ENCODE measurements at places on chromosomes 11 and 22.
A peak's percentile ranks its signal among the peaks of the same experiment; 100 is the strongest.

DNA sequence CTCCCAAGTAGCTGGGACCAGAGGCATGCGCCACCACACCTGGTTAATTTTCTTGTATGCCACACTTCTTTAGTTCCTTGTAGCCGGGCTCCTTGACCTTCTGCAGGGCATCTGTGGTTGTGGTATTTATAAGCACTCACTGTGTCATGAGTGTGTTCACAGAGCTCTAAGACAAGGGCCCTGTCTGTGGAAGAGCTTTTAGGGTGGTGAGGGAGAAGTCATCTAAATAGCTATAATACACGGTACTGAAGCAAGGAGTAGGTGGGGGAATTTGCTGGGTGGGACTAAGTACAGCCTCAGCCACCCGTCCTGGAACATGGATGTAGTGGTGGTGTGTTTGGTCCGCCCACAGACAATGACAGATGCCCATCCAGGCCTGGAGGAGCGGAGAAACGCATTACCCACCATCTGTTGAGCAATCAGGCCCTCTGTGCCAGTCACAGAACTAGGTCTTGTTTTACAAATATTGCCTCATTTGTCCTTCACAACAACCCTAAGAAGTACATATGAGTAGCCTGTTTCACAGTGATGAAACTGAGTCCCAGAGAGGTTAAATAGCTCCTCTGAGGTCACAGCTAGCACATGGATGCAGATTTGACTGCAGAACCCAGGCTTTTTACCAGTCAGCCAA lies 10.1 kb downstream of the ACO2 start:
- DNase-seq = no peak

GRCh38 chr11:2572491-2573239 lies 127.1 kb downstream of the KCNQ1OT1 start:
- no peak for DNase-seq

DNA sequence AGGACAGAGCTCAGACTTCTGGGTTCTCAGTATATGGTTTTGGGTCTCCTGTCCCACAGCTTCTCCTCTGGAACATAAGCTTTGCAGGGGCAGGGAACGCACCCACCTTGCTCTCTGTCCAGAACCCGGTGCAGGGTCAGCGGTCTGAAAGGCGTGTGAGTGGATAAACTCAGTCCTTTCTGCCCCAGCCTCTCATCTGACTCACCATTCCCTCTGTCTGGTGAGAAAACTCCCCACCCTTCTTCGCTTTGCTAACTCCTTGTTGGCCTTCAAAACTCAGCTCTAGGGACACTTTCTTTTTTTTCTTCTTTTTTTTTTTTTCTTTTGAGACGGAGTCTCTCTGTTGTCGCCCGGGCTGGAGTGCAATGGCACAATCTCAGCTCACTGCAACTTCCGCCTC lies 68.9 kb upstream of the NUP50 start:
- no peak for DNase-seq

DNA sequence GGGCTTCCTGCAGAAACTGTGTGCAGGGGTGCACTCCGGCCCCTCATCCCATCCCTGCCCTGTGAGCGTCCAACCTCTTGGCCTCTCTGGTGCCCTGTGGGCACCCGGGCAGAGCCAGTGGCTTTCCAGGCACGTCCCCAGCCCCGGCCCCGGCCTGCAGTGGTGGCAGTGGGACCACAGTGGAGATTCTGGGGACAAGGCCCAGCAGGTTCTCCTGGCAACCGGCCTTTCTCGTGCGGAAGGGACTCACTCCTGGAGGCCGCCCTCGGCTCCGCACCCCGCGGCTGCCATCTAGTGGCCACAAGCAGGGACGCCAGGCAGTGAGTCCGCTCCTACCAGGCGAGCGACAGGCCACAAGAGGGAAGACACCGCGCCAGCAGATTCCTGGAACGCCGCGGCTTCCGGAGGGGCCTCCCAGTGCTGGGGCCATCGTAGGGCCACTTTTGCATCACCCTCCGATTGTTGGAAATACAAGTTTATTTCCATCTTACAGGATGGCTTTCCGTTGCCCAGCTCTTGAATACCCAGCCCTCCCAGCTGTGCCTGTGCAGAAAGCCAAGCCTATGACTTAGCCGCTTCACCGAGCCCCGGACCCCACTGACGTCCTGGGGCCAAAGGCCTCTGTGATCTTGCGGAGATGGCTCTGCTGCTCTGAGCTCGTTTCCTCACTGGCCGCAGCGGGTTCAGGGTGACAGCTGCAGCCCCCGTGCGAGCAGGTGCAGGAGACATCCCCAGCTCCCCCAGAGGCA lies 357.3 kb downstream of the CTTN start:
- DNase-seq = peak; percentile 65

DNA sequence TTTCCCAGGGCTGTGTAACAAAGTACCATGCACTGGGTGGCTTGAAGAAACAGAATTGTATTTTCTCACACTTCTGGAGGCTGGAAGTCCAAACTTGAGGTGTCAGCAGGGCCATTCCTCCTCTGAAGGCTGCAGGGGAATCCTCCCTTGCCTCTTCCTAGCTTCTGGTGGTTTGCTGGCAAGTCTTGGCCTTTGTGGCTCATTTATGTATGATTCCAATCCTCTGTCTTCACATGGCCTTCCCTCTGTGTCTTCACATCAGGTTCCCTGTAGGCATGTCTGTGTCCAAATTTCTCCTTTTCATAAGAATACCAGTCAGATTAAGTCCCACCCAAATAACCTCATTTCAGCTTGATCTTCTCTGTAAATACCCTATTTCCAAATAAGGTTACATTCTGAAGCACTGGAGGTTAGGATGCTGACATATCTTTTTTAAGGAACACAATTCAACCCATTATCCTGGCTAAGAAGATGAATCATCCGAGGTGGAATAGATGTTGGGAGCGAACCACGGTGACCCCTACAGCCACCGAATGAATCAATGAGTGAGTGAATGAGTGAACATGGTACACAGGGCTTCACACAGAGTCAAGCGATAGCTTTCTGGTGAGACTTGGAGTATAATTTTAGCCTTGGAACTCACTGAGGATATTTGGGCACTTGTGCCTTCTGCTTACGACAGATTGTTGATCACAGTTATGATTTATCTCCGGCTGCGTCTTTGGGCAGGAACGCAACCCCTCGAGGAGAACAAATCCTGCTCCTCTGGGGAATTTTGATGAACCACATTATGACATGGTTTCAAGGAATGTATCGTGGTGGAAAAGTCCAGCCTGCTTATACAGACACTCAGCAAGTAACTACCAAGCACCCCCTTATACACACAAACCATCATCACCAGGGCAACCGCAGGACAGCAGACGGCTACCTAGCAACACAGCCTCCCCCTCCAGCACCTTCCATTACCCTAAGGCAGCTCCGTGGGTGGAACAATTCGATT lies 34.3 kb upstream of the MICAL2 start:
- DNase-seq = no peak

DNA sequence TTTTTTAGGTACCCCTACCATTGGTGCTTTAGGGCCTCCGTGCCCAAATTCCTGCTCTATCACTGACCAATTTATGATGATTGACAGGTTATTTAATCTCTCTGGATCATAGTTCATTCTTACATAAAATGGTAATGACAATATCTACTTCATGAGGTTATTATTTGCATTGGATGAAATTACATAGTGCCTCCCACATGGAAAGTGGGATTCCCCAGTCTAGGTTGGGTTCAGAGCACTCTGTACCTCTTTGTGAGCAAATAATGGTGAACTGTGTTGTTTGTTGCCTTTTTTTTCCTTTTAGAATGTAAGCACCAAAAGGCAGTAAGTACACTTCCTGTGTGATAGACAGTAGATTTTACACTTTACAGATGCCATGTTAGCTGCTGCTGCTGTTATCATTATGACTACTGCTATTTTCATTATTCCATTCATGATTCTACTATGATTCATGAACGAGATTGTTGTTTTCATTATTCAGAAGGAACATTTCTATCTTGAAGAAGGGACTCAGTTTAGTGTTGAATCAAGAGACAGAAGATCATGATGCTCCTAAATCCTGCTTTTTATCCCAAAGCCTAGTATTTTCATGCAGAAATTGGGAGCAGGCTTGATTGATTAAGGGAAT lies 100.8 kb downstream of the ALX4 start:
- DNase-seq = no peak

DNA sequence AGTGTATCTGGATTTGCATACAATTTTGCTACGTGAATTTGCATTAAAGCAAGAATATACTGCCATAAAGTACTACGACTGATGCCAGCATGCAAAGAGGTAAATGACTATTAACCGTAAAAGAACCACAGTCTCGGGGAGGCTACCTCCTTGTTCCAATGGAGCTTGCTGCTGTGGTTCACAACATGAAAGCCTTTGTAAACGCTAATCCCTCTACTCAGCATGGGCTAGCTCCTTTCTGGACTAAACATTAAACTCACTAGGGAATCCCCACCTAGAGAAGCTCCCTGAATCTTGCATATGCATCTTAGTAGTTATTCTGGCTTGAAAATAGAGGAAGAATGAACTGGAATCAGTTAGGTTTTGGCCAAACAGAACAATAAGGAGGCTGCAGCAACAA lies 60.5 kb upstream of the ARHGAP32 start:
- DNase-seq = no peak

DNA sequence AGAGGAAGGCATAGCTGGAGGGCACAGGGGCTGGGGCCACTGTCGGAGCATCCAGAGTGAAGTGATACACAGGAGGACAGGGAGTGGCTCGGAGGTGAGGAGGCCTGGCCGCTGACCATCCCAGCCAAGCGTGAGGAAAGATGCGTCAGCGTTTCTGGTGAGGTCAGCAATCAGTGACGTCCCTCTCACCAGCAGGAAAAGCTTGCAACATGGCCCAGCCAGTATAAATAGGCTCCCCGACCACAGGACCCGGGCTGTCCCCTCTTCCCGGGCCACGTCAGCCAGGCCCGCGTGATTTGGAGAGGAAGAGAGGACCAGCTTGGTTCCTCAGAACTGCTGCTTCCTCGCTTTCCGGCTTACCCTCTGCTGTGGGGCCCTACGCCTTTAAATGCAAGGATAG lies 4.2 kb upstream of the OSM start:
- DNase-seq = no peak

DNA sequence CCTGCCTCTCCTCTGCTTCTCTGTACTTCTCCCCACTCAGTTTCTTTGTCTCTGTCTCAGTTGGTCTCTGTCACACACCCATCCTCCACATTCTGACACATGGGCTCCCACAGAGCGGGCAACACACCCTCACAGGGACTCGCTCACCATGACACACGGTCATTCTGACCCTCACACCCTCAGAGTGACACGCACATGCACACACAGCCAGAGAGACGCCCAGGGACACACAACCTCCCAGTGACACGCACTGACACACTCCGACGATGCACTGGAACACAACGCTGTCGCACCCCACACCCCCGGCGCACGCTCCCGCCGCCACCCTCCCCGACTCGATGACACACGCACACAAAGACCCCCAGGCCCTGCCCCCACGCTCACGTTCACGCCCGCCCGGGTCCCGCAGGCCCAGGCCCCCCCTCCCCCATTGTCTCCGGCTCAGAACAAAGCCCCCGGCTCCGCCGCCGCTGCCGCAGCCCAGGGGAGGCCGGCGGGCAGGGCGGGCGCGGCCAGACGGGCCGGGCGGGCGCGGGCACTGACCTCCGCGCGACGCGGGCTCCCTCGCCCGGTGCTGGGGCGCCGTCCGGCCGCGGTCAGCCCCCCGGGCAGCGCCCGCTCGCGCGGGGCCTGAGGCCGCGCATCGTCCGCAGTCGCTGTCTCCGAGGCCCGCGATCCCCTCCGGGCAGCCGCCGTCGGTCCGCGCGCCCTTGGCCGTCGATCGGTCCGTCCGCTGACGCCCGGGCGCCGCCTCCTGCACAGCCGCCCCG lies 404 bp downstream of the DCHS1 start:
- DNase-seq = no peak

- DNase-seq = no peak
These were observed 2120.0 kb upstream of the RAG2 start for GRCh38 chr11:38718049-38718448.

DNA sequence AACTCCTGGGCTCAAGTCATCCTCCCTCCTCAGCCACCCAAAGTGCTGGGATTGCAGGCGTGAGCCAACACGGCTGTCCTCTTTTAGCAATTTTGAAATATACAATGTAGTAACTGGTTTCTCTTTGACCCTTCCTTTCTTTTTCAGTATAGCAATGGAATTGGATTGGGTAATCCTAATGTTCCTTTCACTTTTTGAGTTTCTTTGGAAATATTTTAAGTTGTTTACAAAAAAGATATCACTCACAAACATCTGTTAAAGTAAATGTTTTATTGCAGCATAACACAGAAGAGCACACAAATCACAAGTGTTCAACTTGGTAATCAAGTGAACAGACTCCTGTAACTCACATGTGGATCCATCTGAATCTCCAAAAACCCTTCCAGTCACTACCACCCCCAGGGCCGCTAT lies 44.6 kb upstream of the EP300 start:
- DNase-seq = no peak

DNA sequence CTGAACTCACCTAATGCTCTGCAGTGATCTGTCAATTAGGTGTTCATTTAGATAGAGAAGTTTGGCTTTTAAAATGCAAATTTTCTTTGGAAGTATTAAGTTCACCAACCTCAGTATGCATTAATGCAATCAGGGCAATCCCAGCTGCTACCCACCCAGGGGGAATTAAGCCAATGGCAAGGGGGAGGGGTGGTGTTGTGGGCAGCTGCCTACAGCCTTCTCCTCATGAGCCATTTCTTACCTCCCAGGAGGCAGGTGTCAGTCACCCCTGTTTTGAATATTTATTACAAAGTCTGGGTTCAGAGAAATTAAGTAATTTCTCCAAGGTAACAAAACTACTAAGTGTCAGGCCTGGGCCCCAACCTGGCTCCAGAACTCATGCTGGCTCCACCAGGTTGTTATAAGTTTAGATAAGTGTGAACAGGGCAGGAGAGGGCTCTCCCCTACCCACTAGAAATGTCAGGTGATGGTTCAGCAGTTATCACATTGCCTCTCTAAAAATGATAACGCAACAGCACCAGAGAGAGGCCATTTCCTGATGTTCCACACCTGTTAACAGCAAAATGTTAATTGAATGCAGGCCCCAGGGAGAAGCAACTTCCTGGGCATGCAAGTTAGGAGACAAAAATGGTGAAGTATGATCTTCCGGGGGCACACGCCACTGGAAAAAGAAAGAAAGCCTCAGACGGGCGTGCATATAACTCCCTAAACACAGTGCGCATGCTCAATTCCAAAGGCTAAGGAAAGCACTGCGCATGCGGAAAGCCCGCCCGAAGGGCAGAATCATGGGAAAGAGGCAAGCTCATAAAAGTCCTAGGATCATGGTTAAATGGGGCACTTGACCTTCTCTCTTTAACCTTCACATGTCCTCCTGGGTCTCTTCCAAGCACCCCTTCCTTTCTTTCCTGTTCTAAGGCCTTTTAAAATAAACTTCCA lies 35.4 kb upstream of the GNAZ start:
- no peak for DNase-seq

GRCh38 chr11:10857459-10857708 lies 469 bp downstream of the ZBED5 start:
- no peak for DNase-seq

DNA sequence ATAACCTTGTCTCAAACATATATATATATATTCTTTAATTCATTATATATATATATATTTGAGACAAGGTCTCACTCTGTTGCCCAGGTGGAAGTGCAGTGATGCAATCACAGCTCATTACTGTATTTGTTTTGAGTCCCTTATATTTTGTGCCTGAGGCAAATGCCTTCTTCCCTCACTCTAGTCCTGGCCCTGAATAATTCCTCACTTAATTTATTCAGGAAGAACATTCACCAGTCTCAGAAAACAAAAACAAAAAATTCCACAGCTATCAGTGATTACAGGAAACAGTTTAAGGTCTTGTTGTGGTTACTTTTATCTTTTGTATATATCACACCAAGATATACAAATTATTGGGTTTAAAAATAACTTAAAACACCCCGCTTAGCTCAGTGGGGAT lies 155.7 kb downstream of the CWF19L2 start:
- no peak for DNase-seq

- no peak for DNase-seq
These were observed 9.4 kb downstream of the EHD1 start for GRCh38 chr11:64868904-64869570.
